ENCODE measurements at places on chromosomes 12 and 14.

DNA sequence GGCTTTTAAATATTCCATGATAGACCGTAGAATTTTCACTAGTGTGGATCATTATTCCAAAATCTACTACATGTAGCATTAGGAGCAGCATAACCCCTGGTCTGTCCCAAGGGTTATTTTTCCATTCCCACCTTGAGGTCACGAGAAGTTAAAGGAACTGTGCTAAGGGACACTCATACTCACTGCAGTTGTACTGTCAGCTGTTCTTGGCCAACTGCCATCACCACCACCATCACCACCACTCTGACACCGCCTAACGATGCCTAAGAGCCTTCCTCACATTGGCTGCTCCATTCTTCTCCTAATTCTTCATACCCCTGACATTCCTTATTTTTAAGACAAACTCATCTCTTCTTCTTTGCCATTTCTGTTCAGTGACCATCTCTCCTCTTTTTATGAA, 13.4 kb upstream of the PTGDR start:
- no peak overlapping the region for H3K27ac ChIP-seq
- H3K4me3 ChIP-seq: no peak overlapping the region
- H3K27me3 ChIP-seq: no peaks in the 10 kb centered on the region
- no peaks in the 10 kb centered on the region for H3K36me3 ChIP-seq

DNA sequence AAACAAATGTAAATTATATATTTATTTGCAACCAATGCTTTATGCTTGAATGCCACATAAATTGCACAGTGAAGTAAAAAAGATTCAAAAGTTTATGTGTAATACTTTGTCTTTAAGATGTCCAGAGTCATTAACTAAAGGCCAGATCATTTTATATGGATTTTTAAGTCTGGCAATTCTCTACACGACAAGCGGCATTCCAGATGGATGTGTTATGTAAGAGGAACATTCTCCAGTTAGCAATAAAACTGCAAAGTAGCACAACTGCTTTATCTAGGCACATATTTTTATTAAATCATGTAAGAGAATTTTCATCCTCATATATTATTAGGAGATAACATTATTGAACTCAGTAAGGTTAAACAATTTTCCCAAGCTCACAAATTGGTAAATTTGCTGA, 1717.7 kb upstream of the SEL1L start:
- H3K36me3 ChIP-seq: no peaks in the 10 kb centered on the region
- no peaks in the 10 kb centered on the region for H3K27me3 ChIP-seq
- no peaks in the 10 kb centered on the region for H3K4me1 ChIP-seq
- no peak for DNase-seq
- no peak overlapping the region for H3K27ac ChIP-seq
- no peak overlapping the region for H3K4me3 ChIP-seq

DNA sequence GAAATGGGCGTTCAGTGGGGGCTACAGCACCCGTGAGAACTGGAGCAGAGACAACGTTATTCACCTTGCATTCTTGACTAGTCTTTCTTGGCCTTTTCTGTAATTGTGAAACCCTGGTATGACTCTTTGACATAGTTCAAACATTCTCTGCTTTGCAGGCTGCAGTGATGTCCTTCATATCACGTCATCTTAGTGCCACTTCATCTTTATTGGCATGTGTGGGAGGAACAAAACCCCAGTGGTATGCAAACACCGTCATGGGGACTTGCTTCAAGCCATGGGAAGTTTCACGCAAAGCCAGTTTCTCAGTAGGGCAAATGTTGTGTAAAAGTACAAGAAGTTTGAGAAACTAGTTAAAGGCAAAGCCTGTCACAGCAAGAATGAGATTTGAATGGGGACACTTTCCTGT, 20.2 kb upstream of the DUSP16 start:
- DNase-seq: no peak
- no peak overlapping the region for H3K27ac ChIP-seq
- no peak overlapping the region for H3K4me3 ChIP-seq
- no peaks in the 10 kb centered on the region for H3K27me3 ChIP-seq

- peaks cover 18% of the 10 kb centered on the region for H3K4me1 ChIP-seq
- H3K27ac ChIP-seq: peak overlapping the region; percentile 19
- peak; percentile 13 for DNase-seq
- H3K4me3 ChIP-seq: peak overlapping the region; percentile 88
- peaks cover 28% of the 10 kb centered on the region for H3K36me3 ChIP-seq
Measured at GRCh38 chr12:132711080-132711843, 620 bp downstream of the PGAM5 start.

GRCh38 chr14:34038358-34039057, 87.6 kb upstream of the EGLN3 start:
- H3K36me3 ChIP-seq: no peaks in the 10 kb centered on the region
- no peaks in the 10 kb centered on the region for H3K27me3 ChIP-seq
- no peak overlapping the region for H3K27ac ChIP-seq
- no peak overlapping the region for H3K4me3 ChIP-seq

- H3K36me3 ChIP-seq: peaks cover 65% of the 10 kb centered on the region
- peak; percentile 4 for DNase-seq
- H3K27me3 ChIP-seq: no peaks in the 10 kb centered on the region
- no peak overlapping the region for H3K4me3 ChIP-seq
- peak overlapping the region; percentile 73 for H3K27ac ChIP-seq
Measured at GRCh38 chr12:53543539-53543938, 36.3 kb upstream of the NPFF start.

- H3K27ac ChIP-seq: no peak overlapping the region
- no peaks in the 10 kb centered on the region for H3K36me3 ChIP-seq
- peaks cover 3% of the 10 kb centered on the region for H3K4me1 ChIP-seq
- no peak overlapping the region for H3K4me3 ChIP-seq
- H3K27me3 ChIP-seq: no peaks in the 10 kb centered on the region
Measured at GRCh38 chr12:124088217-124088907, 115.3 kb downstream of the ZNF664 start.

- H3K4me3 ChIP-seq: no peak overlapping the region
- H3K36me3 ChIP-seq: no peaks in the 10 kb centered on the region
- H3K27ac ChIP-seq: no peak overlapping the region
- H3K4me1 ChIP-seq: no peaks in the 10 kb centered on the region
Measured at GRCh38 chr14:41298328-41298690, 308.4 kb upstream of the LRFN5 start.

GRCh38 chr12:110699591-110700445, 10.9 kb upstream of the HVCN1 start:
- no peak overlapping the region for H3K27ac ChIP-seq
- H3K27me3 ChIP-seq: no peaks in the 10 kb centered on the region

DNA sequence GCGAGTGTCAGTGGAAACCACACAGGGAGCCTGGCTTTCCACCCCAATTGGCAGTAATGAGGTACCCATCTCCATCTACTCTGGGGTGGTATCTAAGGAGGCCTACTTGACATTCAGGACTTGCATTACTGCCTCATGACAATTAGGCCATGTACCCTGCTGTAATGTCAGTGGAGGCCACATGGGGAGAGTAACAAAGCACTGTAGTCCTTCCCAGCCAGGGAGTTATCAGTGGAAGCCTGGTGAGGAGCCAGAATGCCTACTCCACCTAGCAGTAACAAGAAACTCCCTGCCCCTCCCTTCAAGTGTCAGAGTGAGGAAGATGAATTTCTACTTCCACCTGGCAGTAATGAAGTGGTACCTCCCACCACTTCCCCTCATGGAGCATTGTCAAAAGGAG, 12.5 kb downstream of the TIMM9 start:
- H3K4me3 ChIP-seq: no peak overlapping the region
- peaks cover 44% of the 10 kb centered on the region for H3K36me3 ChIP-seq
- no peaks in the 10 kb centered on the region for H3K27me3 ChIP-seq
- DNase-seq: no peak
- no peak overlapping the region for H3K27ac ChIP-seq

GRCh38 chr12:122980183-122981035, at the start of gene ARL6IP4:
Gene ARL6IP4 (plus strand): TSS chr12:122980681. CDS start chr12:122981140, 459 bp downstream.
- H3K27ac ChIP-seq: peak within 1 kb of the TSS; percentile 68
- peaks cover 41% of the 10 kb centered on the region for H3K4me1 ChIP-seq
- no peaks in the 10 kb centered on the region for H3K27me3 ChIP-seq
- peak; percentile 61 for DNase-seq

GRCh38 chr12:13208533-13209435, 12.3 kb downstream of the EMP1 start:
- H3K27ac ChIP-seq: no peak overlapping the region
- H3K4me1 ChIP-seq: peaks cover 11% of the 10 kb centered on the region
- no peak for DNase-seq
- H3K4me3 ChIP-seq: no peak overlapping the region
- H3K27me3 ChIP-seq: peaks cover 38% of the 10 kb centered on the region

GRCh38 chr12:99257672-99258071, 389.9 kb upstream of the GARIN6 start:
- H3K27me3 ChIP-seq: no peaks in the 10 kb centered on the region
- no peak for DNase-seq
- no peaks in the 10 kb centered on the region for H3K4me1 ChIP-seq

- H3K36me3 ChIP-seq: no peaks in the 10 kb centered on the region
- H3K27ac ChIP-seq: no peak overlapping the region
- DNase-seq: no peak
- no peak overlapping the region for H3K4me3 ChIP-seq
- H3K27me3 ChIP-seq: no peaks in the 10 kb centered on the region
Measured at GRCh38 chr14:26403760-26404159, 194.1 kb downstream of the NOVA1 start.

GRCh38 chr12:76085520-76085868, 1.0 kb upstream of the NAP1L1 start:
- H3K4me1 ChIP-seq: peaks cover 39% of the 10 kb centered on the region
- peak; percentile 38 for DNase-seq
- peaks cover 30% of the 10 kb centered on the region for H3K36me3 ChIP-seq
- peak overlapping the region; percentile 97 for H3K4me3 ChIP-seq
- peak overlapping the region; percentile 100 for H3K27ac ChIP-seq
- H3K27me3 ChIP-seq: no peaks in the 10 kb centered on the region

GRCh38 chr12:18932211-18932610, 194.3 kb downstream of the CAPZA3 start:
- H3K4me1 ChIP-seq: no peaks in the 10 kb centered on the region
- no peak for DNase-seq
- H3K27ac ChIP-seq: no peak overlapping the region
- H3K27me3 ChIP-seq: no peaks in the 10 kb centered on the region
- H3K36me3 ChIP-seq: no peaks in the 10 kb centered on the region
- H3K4me3 ChIP-seq: no peak overlapping the region

DNA sequence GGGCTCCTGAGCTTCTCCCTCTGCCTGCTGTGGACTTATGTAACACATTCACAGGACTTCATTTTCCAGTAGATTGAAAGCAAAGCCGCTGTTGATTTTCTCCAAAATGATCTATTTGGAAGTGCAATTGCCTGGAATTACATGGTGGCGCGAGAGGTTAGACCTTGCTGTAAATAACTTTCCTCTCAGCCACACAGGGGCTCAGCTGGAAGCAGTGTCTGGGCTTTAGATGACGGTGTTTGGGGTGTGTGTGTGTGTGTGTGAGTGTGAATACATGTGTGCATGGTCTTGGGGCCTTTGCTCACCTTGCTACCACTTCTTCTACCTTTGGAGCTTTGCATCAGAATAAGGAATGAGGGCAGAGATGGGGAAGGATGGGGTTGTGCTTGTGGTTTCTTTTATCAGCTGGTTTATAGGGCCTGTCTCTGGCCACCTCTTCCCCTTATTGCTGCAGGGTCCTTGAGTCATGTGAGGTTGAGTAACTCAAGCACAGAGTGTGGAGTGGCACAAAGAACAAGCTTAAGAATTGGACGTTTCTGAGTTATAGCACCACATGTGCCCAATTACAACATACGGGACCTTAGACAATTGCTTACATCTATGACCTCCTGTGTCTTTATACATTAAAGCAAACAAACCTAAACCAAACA, 280.6 kb downstream of the NRXN3 start:
- DNase-seq: no peak
- H3K4me3 ChIP-seq: no peak overlapping the region
- H3K27me3 ChIP-seq: no peaks in the 10 kb centered on the region
- H3K36me3 ChIP-seq: no peaks in the 10 kb centered on the region
- H3K27ac ChIP-seq: no peak overlapping the region

GRCh38 chr12:120748242-120748641, 22.6 kb downstream of the ACADS start:
- H3K27ac ChIP-seq: no peak overlapping the region
- no peak overlapping the region for H3K4me3 ChIP-seq
- H3K36me3 ChIP-seq: peaks cover 2% of the 10 kb centered on the region
- H3K27me3 ChIP-seq: no peaks in the 10 kb centered on the region
- no peak for DNase-seq

DNA sequence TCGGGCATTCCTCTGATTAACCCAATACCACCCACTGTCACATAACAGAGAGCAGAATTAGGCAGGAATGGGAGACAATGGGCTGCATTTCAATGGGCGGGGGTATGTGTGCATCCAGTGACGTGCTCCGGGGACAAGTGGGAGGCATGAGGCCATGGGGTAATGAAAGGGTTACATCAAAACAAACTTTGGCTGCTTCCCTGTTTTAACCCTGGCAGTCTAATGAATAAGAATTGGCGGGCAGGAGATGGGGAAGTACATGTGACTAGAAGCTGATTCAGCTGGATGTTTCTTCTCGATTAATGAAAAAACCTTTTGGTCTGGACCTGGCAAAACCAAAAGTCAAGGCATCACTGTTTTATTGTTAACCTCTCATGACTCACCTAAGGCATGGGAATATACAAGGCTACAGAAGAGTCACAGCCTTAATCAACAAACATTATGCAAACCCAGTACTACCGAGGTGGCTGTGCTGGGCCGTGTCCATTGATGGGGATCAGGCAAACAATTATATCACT, 44.2 kb downstream of the SOCS2 start:
- peaks cover 24% of the 10 kb centered on the region for H3K27me3 ChIP-seq
- peaks cover 2% of the 10 kb centered on the region for H3K4me1 ChIP-seq
- H3K36me3 ChIP-seq: no peaks in the 10 kb centered on the region
- no peak overlapping the region for H3K4me3 ChIP-seq
- no peak overlapping the region for H3K27ac ChIP-seq
- DNase-seq: no peak

DNA sequence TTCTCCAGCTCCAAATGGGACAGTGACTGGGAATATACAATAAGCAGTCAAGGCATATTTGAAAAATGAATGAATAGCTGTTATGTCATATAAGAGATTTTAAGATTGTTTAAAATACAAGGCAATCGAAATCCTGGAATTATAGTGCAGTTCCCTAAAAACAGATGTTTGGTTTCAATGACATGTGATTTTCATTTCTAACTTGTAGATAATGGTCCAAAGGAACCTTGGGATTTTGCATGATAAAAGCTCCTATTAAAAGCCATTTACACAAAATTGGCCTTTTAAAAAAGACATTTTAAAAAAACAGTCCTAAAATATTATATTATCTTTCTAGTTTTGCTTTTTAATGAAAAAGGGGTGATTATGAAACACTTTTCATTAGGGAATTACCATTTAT, 905.1 kb downstream of the GALC start:
- no peaks in the 10 kb centered on the region for H3K36me3 ChIP-seq
- no peak for DNase-seq
- H3K27me3 ChIP-seq: no peaks in the 10 kb centered on the region
- H3K4me3 ChIP-seq: no peak overlapping the region
- H3K4me1 ChIP-seq: no peaks in the 10 kb centered on the region

DNA sequence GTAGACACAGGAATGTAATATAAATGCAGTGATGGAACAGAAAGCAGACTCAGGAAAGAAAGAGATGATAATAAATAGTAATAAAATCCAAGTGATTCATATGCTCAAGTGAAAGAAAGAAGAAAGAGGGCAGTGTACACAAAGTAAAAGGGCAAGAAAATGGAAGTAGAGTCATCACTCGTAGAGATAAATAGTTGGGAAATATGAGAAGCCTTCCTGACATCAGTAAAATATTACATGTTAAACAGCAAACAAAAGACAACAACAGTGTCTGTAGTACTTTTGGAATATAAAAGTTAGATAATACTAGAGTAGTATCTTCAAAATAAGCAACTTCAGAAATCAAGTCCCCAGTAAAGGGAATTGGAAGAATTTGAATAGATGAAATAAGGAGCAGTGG, 412.3 kb downstream of the RAD51B start:
- H3K36me3 ChIP-seq: no peaks in the 10 kb centered on the region
- H3K27ac ChIP-seq: no peak overlapping the region
- no peak for DNase-seq
